Fibroblast of upper back skin (primary cell): ENCODE measurements at places on chromosomes 1 and 21.

GRCh38 chr1:67599085-67599484 is 85.9 kb upstream of the GADD45A start:
- DNase-seq: no peak

DNA sequence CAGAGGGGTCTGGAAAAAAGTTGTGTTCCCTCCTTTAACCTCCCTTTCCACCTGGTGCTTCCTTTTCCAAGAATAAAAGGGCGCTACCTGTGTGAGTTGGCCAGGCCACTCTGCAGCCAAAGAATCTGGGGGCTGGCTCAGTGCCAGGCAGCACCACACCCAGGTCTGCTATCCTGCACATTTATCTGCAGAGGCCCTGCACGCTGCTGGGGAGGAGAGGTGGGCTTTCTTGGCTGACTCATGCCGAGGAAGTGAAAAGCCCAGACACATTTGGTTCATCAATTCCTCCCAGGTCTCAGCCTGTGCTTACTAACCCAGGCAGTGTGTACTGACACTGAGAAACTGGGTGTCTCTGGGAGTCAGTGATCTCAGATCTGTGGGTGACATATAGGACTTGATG is 79.8 kb upstream of the F3 start:
- DNase-seq: peak; percentile 62

DNA sequence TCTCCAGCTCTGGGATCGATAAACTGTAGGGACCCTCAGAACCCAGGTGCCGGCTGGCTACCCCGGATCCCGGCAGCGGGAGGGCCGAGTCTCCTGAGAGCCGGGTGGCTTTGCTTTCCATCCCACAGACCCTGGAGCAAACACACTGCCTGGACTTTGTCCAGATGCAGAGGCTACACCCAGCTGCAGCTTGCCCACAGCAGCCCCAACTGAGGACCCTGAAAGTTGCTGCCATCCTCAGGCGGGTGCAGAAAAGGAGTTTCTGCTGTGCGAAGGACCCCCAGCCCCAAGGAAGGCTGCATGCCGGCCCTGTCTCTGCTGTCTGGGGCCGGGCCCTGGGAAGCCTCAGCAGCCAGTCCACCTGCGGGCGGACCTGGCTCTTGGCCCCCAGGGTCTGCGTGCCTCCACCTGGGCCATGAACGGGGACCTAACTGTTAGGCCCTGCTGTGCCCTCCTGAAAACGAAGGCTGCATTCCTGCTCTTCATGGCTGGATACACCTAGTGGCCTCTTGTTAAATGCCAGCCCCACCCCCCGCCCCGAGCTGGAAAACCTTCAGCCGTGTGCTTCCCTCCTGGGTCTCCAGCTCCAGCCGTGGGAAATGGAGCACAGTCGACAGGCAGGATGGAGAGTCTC is 97.5 kb upstream of the ARHGEF16 start:
- DNase-seq: no peak

DNA sequence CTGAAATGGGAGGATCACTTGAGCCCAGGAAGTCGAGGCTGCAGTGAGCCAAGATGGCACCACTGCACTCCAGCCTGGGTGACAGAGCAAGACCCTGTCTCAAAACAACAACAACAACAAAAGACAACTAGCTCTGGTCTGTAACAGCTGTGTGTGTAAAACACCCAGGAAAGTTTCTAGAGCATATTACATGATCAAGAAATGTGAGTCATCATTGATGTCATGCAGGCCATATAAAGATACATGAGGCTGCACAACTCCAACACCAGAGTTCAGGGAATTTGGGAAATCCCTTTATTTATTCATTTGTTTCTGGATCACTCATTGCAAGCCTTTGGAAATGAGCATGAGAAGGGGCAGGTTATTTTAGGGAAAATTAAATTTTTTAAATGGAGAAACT is 50.3 kb upstream of the CTPS1 start:
- DNase-seq: no peak

DNA sequence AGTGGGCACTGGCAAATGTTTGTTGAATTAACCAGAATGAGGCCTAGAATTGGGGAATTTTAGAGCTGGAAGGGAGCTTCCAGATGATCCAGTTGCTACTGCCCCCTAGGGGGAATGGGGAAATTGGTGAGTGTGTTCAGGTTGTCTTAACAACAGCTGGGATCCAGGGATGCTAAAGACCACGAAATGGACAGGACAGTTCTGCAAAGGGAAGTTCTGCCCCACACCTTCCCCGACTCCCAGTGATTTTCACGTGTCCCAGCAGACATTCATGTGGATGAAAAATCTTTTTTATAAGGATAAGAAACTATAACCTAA is 33.9 kb downstream of the TRIM62 start:
- peak; percentile 27 for DNase-seq

DNA sequence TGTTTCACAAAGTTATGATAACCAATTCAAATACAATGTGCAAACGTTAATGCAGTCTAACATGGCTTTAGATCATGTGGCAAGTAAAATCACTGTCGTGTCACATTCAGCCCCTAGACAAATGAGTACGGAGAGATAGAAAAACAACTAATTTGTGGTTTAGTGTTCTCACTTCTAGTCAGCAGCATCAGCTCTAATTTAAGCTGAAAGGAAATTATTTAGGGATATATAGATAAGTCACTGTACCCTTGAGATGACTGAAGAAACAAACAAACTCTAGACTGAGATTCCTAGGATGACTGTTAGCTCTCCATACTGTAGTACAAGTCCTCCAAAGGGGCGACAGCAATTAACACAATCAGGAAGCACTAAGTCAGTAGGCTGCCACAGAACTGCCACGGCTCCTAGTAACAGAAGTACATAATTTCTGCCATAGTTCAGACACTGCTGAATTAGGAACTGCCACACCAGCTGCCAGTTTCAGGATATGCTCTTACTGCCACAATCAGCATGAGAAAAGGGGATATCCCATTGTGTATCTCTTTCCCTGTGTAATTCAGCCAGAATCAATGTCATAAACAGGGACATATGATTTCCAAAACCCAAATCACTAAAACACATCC is 150.4 kb upstream of the NEGR1 start:
- DNase-seq: no peak

DNA sequence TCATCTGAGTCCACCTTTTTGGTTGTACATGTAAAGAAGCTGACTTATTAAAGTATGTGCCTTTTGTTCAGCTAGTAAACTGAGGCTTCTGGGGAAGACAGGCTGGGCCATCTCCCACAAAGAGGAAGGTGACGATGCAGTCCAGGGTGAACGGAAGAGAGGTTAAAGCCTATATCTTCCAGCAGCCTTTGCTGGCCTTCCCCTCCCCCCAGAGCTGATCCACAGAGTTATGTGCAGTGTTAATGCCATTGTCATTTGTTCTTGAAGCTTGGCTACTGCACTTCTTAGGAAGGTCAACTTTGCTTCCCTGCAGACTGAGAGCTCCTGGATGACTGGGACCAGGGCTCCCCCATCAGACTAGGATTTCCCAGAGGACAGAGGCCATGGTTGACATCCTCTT is 2.2 kb downstream of the SLC30A2 start:
- DNase-seq: no peak

- peak; percentile 23 for DNase-seq
Measured at GRCh38 chr1:243447347-243447746, 191.5 kb downstream of the SDCCAG8 start.

- DNase-seq: no peak
Measured at GRCh38 chr1:188817814-188818213, 1659.8 kb downstream of the BRINP3 start.

- DNase-seq: no peak
Measured at GRCh38 chr1:59752556-59753414, 62.0 kb upstream of the HOOK1 start.

- DNase-seq: no peak
Measured at GRCh38 chr1:210298296-210298695, 30.4 kb upstream of the HHAT start.

DNA sequence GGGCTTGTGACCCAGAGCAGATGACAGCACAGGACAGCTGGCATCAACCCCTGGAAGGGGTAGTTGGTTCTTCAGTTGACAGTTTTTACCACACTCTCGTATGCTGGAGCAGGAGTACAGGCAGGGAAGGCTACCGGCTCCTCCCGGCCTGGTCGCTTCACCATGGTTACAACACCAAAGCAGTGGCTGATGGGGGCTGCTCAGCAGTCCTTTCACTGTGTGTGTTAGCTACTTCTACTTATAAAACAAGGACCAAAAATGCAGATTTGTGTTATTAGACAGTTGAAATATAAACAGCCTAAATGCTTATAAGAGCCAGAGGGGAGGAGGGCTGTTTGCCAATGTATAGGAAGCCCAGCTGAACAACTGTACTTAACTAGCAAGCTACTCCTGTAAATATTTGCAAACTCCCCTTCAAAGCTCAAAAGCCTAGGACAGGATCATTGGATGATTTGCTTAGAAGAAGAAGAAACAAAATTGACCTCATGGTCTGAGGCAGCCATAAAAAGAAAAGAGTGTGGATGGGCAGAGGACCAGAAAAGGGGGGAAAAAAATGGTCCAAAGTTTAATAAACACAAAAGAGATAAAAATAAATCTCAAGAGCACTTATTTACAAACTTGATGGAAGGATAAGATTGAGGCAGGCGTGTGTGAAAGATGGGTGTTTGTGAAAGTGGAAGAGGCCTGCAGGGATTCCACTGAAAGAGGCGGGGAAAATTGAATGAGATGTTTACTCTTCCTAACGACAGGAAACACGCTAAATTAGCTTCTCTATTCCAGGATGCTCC is 57.1 kb downstream of the TGFB2 start:
- no peak for DNase-seq

DNA sequence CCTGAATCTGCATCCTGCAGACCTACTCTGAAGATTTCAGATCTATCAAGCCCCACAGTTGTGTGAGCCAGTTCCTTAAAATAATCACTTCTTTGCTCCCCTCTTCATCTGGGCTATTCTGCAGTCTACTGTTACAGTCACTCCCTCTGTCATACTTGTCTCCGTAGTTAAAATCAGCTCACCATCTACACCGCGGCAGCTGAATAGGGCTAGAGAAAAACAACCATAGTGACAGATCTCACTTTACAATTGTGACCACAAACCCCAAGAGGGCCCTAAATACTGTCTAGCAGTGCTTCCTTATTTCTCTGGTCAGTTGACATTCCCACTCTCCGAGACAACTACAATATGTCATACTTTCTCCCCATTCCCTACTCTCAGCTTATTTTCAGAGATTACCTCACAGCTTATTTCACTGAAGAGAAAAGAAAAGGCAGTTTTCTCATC is 12.9 kb downstream of the DESI2 start:
- peak; percentile 76 for DNase-seq

- peak; percentile 54 for DNase-seq
Measured at GRCh38 chr1:55703726-55704363, 488.7 kb upstream of the USP24 start.

GRCh38 chr1:238345837-238346236 is 455.1 kb upstream of the ZP4 start:
- DNase-seq: no peak

DNA sequence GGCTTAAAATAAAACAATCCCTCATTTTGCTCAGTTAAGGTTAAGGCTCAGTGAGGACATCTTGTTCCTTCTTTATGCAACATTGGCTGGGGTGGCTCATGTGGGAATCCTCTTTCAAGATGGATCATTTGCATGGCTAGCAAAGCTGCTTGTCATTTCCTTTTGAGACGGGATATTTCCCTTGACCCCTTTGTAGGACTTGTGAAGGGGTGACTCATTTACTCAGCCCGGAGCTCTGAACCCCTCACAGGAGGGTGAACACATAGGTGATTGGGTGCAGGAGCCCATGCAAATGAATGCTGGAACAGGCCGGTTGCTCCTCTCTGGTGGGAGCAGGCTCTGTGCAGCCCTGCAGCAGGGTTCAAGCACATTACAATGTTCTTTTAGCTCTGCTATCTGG is 15.8 kb upstream of the C8A start:
- peak; percentile 32 for DNase-seq

DNA sequence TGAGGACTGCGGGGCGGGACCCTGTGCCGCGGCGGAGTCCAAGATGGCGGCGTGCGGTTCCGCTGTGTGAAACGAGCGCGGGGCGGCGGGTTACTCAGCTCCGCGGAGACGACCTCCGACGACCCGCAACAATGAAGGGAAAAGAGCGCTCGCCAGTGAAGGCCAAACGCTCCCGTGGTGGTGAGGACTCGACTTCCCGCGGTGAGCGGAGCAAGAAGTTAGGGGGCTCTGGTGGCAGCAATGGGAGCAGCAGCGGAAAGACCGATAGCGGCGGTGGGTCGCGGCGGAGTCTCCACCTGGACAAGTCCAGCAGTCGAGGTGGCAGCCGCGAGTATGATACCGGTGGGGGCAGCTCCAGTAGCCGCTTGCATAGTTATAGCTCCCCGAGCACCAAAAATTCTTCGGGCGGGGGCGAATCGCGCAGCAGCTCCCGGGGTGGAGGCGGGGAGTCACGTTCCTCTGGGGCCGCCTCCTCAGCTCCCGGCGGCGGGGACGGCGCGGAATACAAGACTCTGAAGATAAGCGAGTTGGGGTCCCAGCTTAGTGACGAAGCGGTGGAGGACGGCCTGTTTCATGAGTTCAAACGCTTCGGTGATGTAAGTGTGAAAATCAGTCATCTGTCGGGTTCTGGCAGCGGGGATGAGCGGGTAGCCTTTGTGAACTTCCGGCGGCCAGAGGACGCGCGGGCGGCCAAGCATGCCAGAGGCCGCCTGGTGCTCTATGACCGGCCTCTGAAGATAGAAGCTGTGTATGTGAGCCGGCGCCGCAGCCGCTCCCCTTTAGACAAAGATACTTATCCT is 430 bp downstream of the RBM15 start:
- DNase-seq: no peak

DNA sequence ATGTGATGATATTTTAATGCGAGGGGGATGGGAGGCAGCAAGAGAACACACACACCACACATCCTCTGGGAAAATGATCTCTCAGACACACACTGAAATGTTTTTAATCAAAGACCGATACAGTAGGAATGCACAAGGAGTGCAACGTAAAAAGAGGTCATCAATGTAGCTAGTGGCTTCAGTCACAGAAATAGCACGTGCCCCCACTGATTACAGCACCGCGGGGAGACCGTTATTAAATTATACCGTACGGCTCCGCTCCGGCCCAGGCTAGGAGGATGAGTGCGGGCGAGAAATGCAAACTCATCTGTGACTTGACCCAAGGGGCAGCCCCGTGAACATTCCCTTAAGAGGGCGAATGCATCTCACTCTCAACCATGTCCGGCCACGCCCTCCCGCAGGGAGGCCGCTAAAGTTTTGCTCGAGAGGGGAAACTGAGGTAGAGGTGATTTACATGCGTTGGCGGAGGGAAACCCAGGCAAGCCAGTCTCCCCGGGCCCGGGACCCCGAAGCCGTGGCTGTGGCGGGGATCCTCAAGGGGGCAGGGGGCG is 552 bp downstream of the UBR4 start:
- DNase-seq: peak; percentile 17

DNA sequence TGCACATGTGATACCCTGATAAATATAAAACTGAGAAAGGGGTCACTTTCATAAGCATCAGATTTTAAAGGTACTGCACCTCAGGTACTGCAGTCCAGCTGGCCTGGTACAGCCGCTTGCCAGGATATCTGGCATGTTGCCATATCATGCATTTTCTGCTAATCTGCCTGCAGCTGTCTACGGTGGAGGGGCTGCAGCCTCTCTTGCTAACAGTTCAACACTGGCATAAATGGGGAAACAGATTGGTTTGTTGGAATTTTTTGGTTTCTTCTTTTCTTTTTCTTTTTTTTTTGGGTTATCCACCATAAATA is 71.5 kb downstream of the MIS18A start:
- DNase-seq: no peak

- no peak for DNase-seq
Measured at GRCh38 chr1:65911679-65912078, 119.0 kb downstream of the PDE4B start.
